HTR-8/SVneo (cell line): ENCODE measurements at places on chromosomes 4 and X.

DNA sequence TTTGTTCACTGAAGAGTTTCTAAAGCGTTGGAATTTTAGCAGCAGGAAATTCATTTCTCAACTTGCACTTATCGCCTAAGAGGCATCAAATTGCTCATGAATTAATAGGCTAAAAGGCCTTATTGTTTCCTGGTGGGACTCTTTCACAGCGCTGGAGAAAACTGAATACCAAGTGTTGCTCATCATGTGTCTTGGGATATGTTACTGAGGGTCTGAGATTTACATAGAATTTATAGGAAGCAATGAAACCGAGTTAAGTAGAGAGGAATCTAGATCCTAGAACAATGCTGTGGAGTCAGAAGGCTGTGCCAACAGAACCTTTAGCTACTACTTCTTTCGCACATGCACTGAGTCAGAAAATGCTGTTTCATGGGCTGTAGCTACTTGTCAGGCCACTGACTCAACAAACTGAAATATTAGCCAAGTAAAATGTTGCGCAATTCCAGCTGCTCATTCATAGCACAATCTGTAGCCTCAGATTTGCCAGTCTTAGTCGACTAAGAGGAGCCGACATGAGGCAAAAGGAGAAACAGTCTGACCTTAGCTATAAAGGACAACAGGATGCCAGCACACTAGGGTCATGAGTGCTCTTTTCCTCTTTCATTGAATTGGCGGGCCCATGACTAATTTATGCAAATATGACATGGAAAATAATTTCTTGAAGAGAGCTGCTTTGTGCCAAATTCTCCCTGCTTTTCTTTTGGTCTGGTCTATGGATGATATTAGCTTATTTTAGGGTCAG, 35.9 kb upstream of the CXCL8 start:
- peak; percentile 23 for DNase-seq

DNA sequence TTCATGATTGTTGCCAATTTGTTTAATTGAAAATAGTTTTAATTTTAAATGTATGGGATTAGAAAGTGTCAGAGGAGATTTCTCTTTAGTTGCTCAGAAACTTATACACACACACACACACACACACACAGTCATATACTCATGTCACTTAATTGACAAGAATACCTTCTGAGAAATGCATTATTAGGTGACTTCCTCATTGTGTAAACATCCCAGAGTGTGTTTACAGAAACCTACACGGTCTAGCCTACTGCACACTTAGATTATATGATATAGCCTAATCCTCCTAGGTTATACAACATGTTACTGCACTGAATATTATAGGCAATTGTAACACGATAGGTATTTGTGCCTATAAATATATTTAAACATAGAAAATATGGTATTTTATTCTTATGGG, 1327.4 kb downstream of the FSTL5 start:
- no peak for DNase-seq

DNA sequence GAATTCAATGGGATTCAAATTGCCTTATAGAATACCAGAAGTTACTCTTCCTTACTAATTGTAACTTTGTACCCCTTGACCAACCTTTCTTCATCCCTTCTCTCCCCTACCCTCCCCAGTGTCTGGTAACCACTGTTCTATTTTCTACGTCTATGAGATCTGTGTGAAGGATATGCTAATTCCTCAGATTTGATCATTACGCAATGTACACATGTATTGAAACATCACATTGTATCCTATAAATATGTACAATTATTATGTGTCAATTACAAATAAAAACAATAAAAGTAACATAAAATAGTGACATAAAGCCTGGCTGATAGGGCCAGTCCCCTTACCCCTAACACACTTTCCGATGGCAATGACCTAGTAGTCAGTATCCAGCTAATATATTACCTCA, 95.1 kb upstream of the GRIA3 start:
- no peak for DNase-seq

- no peak for DNase-seq
These were observed 1430.0 kb downstream of the ARAP2 start for GRCh38 chr4:34814266-34814665.

GRCh38 chr4:174119830-174120229, 163.6 kb downstream of the FBXO8 start:
- no peak for DNase-seq

DNA sequence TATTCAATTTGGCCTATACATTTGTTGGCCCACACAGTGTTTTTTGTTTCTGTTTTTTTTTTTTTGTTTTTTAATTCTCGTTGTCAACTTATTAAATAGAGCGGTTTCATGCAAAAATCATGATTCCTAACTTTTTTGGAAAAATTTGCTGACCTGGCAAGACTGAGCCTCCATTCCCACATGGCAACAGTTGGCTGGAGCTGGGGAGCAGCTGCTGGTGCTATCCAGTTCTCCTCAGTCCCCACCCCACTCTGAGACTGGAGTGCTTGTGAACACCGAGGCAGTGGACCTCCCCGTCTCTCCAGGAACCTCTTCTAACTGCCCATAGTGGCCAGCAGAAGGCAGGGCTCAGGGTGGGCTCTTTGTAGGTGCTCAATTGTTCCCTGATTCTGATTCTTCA, 95.7 kb upstream of the OTUD4 start:
- DNase-seq, result no peak

DNA sequence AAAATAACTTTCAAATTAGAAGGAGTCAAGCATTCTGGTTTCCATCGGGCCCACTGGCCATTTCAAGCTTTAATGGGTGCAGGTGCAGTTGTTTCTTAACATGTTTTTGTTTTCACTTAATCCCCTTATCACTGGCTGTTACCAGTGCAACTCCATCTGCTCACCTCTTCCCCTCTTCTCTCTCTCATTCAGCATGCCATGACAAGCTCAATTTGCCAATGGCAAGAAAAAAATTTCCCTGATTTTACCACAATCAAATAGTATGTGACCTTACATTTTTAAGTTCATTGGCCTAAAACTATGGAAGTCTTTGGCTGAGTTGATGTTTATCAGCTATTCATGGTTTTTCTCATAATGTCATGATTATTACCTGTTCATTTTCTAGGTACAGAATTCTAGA, 299.1 kb upstream of the BMP3 start:
- no peak for DNase-seq

GRCh38 chr4:99848591-99849001, 32.0 kb downstream of the DAPP1 start:
- DNase-seq, result no peak

- DNase-seq, result no peak
These were observed 331.8 kb upstream of the TENM3 start for GRCh38 chr4:181911420-181911819.

DNA sequence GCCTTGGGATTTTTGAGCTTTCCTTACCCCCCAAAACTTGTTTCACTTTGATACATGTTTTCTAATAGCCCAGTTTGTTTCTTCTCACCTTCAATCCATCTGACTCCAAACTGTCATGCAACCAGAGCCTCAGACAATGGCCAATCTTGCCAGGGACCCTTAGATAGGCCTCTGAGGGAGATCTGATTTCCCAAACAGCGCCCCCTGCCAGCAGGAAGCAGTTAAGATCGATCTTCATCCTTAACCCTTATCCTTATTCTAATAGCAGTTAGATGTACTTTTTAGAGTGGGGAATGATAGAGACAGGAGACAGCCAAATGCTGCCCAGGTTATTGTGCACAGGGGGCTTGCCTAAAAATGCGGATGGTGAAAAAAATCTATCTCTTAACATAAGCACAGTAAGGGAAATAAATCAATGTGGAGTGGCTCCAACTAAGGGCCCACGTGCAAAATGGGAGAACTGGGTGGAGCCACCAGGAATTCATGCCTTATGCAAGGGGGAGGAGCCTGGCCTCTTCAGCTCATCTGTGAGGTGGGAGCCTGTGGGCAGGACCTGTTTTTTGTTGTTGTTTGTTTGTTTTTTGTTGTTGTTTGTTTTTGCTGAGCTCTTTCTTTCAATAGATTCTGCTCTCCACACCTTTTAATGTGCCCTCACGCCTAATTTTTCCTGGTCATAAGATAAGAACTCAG, 833.6 kb upstream of the AGA start:
- DNase-seq, result no peak

GRCh38 chr4:4477391-4477790, 64.5 kb downstream of the STX18 start:
- DNase-seq, result no peak

GRCh38 chr4:168264903-168265302, 53.6 kb downstream of the DDX60 start:
- no peak for DNase-seq

GRCh38 chr4:74524985-74525384, 80.0 kb downstream of the AREG start:
- no peak for DNase-seq

- DNase-seq, result no peak
These were observed 156.9 kb upstream of the SLC7A11 start for GRCh38 chr4:138399081-138399480.

DNA sequence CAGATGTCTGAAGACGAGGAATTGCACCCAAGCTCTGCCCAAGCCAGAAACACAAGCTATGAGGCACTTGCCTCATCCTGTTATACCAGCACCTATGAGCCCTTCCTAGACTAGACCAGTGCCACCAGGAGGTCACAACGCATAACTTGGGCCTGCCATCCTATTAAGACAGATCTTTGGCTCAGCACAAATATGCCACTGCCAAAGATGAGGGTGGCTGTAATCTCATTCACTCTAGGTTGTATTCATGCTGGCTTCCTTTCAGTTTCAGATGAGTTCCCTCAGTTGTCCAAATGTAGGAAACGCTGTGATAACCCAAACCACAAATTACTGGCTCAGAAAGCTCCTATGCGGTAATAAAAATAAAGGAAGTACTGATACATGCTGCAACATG, 76.5 kb upstream of the CITED1 start:
- no peak for DNase-seq

- peak; percentile 21 for DNase-seq
These were observed 30.4 kb downstream of the CFAP299 start for GRCh38 chr4:80365928-80366327.

- DNase-seq, result no peak
These were observed 720.7 kb downstream of the PCDH18 start for GRCh38 chr4:136811496-136812077.

DNA sequence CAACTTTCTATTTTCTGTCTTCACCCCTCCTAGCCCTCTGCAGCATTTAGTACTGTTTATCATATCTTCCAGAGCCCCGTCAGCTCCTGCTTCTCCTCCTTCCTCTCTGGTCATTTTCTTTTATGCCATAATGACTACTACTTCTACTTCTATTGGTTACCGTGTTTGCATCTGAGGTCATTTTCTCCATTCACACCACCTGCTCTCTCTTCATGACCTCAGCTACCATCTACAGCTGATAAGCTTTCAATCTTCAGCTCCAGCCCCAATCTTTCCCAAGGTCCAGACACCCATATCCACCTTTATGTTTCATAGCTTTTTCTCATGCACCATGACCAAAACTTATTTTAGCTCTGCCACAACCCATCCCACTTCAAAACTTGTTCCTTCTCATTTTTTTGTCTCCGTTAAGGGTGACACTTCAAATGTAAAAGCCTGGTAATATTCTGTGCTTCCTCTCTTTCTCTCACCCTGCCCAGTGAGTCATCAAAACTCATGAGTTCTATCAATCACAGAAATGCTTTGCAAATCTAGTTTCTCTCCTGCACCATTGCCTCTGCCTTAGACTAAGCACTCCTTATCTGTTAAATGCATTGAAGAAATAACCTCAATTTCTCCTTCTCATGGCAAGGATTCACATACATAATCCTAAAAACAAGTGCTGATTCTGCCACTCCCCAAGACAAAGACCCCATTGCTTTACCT, 71.3 kb upstream of the IQCM start:
- no peak for DNase-seq

GRCh38 chrX:35150052-35150451, 207.5 kb downstream of the FAM47B start:
- no peak for DNase-seq

GRCh38 chr4:52202931-52203330, 151.8 kb downstream of the SPATA18 start:
- no peak for DNase-seq

DNA sequence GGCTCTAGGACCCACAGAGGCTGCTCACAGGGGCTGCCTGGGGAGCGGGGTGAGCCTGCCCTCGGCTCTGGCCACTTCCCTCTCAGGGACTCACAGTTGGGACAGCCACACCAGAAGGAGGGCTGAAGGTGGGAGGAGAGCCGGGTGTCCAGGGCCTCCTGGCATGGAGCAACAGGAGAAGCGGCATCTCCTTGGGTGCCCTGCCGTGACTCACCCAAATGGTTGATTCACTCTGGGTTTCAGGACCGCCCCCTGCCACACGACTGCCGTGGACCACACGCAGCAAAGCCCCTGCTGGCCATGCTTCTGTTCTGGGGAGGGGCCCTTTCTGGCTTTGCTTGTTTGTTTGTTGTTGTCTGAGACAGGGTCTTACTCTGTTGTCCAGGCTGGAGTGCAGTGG, 86.0 kb upstream of the AFAP1 start:
- no peak for DNase-seq

- DNase-seq, result no peak
These were observed 45.9 kb upstream of the ZNF827 start for GRCh38 chr4:145984563-145984962.

- no peak for DNase-seq
These were observed 56.3 kb upstream of the NAP1L5 start for GRCh38 chr4:88753658-88754571.

DNA sequence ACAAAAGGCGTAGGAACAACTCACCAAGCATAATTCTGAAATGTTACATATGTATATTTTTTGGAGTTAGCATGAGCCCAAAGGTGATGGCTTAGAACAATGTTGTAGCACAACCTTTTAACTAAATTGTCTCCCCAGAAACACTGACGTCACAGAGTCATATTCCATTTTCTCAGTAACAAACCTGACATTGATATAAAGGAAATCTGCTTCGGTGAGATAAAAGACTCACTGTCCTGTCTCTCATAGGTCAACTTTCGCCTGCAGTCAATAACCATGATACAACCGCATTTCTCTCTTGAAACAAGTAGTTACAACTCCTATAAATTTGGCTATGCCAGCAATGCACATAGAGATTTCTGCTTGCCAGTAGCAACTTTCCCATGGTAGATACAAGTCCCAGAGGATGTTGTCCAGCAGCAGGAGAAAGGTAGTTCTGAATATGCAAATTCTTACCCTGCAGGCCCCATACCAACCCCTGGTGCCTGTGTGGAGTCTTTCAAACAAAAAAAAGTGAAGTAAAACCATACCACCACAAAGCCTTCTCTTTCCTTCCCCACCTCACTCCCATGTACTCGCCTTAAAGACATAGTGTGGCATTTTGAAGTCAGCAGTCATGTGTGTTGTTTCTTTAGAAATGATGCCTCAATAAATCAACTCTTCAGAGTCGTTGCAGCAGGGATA, 47.9 kb downstream of the MTM1 start:
- DNase-seq, result no peak

GRCh38 chr4:2660596-2661211, 95.4 kb downstream of the TNIP2 start:
- DNase-seq, result no peak

GRCh38 chrX:44223150-44223549, 120.3 kb downstream of the EFHC2 start:
- DNase-seq, result no peak
